ENCODE measurements at places on chromosomes 1 and 21. TPM values are rescaled to one million over a fixed set of nuclear protein-coding genes. Genes with fewer than 3 reads are reported as not detected.

The CCDC185 gene
- total RNA-seq, result not detected

The TMEM61 gene
- total RNA-seq, result not detected

GRCh38 chr1:58619286-58620054, 42.4 kb upstream of the TACSTD2 start:
- no peak for DNase-seq

DNA sequence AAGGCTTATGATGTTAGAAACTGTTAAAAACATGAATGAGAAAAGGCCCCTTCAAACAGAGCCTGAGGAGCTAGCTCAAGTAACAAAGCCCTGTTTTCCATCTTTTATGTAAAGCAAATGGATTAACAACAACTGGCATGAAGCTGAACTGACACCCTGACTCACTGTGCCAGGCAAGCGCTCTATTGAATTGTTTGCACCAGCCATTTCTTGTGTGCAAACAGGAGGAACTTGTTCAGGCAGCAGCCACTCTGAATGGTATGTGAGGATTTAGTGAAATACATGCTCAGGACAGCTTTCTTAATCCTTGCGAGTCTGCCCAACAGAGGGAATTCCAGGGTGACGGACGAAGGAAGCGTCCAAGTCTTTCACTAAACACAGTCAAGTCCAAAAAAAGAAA, 291.1 kb upstream of the ADGRL2 start:
- DNase-seq, result no peak

DNA sequence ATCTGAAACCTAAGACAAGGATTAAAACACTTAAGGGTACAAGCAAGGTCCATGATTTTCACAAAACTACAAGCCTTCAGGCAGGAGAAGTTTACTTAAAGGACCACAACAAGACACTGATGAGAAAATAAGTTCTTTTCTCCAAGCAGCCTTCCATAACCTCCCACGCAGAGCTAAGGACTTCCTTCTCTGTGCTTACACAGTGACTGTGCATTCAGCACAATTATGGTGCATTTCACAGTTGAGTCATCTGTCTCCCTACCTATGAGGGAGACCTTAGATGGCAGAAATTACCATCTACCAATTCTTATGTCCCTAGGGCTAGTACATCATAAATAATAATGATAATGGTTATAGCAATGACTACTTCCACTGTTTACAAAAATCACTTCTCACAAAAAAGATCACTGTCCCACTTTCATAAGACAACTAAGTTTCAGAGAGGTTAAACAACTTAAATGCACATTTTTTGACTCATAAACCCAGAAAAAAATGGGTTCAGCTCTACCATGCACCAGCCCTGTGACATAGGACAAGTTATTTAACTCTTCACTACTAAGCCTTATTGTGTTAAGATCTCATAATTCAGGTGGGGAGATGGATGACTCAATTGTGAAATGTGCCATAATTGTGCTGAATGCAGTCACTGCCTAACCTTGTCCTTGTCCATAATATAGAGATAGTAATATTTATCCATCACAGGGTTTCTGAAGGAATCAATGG, 45.3 kb downstream of the TARBP1 start:
- DNase-seq, result no peak

DNA sequence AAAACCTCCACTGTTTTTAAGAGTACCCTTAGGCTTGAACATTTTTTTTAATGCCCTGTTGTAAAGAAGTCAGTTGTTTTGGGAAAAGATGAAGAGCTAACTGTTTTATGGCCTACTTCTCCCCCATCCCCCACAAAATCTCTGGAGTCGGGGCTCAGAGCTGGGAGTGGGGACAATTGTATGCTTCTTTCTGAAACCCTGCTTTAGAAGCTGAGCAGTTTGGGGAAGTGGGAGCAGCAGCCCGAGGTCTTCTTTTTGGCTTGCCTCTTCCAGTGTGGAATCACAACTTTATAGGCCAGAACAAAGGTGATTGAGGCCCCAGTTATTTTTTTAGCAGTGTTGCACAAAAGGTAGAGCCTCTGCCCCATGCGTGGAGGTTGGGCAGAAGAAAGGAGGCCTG, 25.2 kb downstream of the PPP2R5A start:
- no peak for DNase-seq

GRCh38 chr1:184661801-184662200, 92.9 kb downstream of the EDEM3 start:
- DNase-seq, result no peak

DNA sequence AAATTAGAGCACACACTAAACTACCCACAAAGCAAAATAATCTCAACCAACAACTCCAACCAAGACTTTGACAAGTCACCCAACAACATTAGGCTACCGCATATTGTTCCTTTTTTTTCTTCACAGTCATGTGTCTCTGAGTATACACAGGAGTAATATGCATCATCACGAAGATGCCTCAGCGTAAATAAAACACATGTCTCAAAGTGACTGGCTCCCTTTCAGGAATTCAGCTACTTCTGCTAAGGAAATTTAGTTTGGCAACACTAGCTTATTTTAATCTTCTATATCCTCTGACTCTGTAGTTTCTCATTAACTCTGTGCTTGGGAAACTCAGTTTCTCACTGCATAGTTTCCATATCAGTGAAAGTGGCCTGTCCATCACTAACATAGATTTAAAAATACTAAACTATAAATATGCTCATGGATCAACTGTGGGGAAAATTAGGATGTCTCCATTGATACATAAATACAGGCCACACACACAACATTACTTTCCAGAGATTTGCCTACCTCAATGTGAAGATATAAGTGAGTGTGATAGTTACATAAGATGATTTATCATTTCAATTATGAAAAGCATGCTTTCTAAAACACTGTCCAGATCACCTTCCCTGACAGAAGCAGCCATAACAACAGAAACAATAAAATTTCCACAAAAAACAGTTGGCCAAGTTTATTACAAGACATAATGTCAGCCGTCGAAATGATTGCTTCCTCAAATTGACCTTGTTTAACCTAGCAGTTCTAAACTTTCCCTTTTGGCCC, 113.2 kb downstream of the PTGER3 start:
- no peak for DNase-seq

All from natural killer cell treated with Interleukin-12 subunit alpha and Interleukin-12 subunit beta and Interleukin-15 and Interleukin-18, amount 100 ng/mL, for 72 hours (primary cell).